Central memory CD4-positive, alpha-beta T cell (primary cell): ENCODE measurements at places on chromosomes 2 and 18.
A peak's percentile ranks its signal among the peaks of the same experiment; 100 is the strongest.

- no peak for DNase-seq
Observed at GRCh38 chr2:45942237-45942738, 290.8 kb downstream of the PRKCE start.

DNA sequence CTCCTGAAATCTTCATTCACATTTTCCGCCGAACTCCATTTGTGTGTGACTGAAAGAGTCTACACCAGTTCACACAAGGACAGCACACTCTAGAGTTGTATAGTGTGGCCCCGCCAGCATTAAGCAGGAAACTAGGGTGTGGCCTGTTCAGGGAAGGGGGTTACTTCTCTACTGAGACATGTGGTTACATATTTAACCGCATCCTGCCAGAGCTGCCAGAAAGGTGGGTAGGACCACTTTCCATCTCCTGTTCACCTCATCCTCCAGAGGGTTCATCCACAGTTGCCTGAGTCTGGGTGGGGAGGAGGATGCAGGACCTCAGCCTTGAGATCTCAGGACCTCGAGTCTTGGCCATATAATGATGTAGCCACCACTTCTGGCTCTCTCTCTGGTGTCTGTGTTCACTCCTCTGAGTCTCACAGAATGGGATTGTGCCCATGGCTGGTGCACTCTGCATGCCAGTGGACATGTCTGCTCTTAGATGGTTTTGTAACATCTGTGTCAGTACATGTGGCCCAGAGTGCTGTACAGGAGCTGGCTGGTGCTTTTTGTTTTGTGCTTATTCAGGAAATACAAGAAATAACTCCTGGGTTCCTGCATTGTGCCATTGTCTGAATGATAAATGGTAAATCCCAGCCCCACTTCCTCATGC is 7.7 kb upstream of the SP140L start:
- DNase-seq = peak; percentile 91

DNA sequence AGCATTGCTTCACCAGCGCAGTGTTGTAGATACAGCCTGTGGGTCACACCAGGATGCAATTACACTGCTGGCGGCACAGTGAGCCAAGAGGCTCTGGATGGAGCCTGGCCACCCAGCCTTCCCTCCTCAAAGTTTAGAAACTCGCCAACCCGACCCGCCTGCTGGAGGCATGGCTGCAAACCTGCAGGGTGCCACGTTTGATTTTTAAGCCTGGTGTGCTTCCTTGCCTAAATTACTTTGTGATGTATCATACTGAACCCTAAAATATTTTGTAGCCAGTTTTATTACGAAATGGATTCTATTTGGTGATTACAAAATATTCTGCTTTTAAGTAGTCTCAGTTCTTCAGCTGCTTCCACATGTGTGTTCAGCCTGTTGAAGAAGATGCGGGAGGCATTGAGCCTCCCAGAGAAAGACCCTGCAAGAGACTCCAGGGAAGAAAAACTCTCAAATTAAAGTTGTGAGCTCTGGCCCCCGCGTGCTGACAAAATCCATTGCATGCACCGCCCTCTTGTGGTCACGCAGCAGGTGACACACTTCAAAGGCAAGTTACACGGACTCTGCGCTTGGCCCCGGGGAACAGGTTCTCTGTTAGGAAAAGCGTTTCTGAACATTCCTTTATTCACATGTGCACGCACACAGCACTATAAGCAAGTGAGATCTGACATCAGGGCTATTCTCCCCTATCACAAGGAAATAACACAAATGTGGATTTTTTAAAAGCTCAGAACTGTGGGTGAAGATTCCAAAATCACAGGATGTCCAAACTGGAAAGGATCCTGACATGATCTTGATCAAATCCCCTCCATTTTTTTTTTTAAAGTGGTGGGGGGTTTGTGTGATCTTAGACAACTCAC is 63.0 kb upstream of the TWIST2 start:
- peak; percentile 15 for DNase-seq

DNA sequence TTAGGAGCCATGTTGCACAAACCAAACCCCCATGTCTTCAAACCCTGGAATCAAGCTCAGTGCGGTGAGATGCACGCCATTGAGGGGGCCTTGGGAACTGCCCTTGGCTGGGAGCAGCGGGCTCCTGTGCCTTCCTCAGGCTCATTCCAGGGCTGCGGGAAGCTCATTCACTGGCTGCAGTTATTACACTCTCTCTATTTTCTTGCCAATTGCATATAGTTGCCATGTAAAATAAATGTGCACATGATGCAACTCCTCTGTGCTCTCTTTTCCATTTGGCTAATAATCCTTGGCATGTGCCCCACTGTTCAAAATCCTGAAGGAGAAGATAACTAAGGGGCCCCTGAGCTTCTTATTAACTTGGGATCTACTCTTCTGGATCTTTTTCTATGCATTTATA is 74.7 kb downstream of the KCTD1 start:
- no peak for DNase-seq

GRCh38 chr18:58618822-58619595 is 9.9 kb downstream of the ALPK2 start:
- no peak for DNase-seq

GRCh38 chr2:182426082-182426917 is 536 bp downstream of the PDE1A start:
- DNase-seq = no peak

DNA sequence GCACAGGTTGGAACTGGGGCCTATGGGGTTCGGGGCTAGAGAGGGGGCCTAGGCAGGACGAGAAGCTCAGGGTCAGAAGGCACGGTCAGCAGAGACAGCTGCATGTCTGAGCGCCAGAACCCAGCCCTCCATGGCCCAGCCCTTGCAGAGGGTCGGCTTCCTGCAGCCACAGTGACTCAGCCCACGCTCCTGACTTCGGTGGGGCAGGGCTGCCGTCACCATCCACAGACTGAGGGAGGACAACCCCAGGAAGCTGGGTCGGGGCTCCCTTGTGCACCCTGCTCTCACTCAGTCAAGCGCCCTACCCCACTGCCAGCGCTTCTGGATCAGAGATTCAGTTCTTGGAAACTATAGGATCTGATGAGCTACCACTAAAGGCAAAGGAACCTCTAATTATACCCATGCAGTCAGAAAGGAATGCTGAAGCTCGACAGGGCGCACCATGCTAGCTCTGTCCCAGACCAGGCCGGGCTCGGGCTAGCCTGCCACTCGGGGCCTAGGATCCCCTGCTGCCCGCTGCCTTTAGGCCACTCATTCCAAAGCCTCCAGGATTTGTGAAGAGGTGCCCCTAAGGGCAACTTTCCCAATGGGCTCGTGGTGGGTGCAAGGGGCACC is 3.0 kb downstream of the ACTR1B start:
- no peak for DNase-seq

DNA sequence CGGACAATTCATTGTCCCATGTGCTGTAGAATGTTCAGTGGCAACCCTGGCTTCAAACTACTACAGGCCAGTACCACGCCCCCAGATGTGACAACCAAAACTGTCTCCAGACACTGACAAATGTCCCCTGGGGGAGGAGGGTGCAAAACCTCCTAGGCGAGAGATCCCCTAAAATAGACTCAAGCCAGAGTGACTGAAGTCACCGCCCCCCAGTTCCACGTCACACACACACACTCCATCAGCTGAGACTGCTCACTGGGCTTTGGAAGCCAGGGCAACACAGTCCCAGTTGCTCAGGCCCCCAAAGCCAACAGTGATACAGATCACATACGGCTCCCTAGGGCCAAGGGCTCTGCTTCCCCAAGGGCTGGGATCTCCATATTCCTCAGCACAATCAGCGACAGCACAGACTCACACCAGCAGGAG is 19.1 kb downstream of the HDAC4 start:
- DNase-seq = no peak

DNA sequence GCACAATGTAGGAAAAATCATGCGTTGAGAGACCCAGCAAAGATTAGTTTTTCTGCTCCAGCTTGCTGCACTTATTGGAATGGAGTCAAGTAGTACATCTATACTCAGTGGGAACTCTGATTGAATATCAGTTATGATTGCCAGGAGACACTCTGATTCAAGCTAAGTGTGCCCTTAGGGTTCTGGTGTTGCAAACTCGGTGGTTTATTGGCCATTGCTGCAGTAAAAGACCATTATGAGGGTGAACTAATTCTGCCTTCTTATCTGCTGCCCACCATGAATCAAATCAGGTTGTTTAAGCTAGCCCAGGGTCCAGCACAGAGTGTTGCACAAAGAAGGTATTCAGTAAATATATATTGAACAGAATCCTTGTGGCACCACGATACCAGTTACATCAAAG is 74.8 kb upstream of the GLS start:
- no peak for DNase-seq

DNA sequence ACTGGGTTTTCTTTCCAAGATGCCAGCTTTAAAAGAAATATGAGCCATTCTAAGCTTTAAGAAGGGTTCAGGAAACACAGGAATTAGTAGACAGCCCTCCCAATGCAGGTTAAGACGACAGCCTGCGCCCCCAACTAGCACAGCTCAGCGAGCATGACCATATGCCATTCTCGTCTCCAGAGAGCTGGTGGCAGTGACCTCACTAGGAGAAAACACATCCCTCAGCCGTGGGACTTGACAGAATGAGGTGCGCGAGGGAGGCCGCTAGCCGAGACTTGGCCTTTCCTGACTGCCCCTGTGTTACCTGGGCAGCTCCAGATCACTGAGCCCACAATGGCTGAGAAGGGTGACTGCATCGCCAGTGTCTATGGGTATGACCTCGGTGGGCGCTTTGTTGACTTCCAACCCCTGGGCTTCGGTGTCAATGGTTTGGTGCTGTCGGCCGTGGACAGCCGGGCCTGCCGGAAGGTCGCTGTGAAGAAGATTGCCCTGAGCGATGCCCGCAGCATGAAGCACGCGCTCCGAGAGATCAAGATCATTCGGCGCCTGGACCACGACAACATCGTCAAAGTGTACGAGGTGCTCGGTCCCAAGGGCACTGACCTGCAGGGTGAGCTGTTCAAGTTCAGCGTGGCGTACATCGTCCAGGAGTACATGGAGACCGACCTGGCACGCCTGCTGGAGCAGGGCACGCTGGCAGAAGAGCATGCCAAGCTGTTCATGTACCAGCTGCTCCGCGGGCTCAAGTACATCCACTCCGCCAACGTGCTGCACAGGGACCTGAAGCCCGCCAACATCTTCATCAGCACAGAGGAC is 103.9 kb downstream of the MAPK4 start:
- no peak for DNase-seq

DNA sequence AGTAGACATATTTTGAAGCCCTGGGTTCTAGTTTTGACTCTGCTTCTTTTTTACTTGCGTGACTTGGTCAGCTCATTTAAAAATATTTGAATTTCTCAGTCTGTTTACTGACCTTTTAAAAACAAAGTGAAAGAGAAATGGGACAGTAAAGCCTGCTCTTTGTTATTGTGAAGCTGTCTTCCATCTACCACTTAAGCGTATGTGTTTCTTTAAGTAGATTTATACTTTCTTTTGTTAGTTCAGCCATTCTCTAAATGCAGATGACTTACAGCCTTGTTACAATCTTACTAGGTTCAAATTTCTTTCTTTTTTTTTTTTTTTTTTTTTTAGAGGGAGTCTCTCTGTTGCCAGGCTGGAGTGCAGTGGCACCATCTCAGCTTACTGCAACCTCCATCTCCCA is 79.5 kb downstream of the UBR3 start:
- no peak for DNase-seq

GRCh38 chr2:46445556-46445955 is 33.8 kb upstream of the TMEM247 start:
- DNase-seq = no peak

DNA sequence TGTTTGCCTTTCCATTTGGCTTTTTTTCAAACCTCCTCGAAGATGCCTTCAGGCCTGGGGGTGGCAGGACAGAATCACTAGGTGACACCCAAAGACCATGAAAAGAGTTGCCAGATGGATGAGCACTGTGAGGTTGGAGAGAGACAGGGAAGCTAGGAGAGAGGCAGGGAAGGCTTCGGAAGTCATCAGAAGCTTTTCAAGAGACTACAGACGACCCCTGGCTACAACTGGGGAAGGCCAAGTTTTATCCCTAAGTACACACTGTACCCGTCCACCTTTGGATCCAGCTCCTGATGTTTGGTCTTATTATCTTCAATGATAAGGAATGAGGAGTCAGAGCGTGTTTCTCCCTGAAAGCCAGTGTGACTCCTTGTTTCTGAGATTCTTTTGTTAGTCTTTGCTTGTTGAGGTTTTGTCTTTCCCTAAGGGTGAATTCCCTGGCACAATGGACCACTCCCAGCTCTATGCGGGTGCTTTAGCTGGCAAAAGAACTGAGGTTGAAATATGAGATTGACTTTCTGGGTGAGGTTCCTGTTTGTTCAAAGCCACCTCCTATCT is 33.4 kb upstream of the SLC9A2 start:
- DNase-seq = no peak

- DNase-seq = no peak
Observed at GRCh38 chr2:150612957-150613710, 125.7 kb upstream of the RND3 start.

GRCh38 chr2:31246184-31246852 is 12.4 kb downstream of the EHD3 start:
- no peak for DNase-seq

DNA sequence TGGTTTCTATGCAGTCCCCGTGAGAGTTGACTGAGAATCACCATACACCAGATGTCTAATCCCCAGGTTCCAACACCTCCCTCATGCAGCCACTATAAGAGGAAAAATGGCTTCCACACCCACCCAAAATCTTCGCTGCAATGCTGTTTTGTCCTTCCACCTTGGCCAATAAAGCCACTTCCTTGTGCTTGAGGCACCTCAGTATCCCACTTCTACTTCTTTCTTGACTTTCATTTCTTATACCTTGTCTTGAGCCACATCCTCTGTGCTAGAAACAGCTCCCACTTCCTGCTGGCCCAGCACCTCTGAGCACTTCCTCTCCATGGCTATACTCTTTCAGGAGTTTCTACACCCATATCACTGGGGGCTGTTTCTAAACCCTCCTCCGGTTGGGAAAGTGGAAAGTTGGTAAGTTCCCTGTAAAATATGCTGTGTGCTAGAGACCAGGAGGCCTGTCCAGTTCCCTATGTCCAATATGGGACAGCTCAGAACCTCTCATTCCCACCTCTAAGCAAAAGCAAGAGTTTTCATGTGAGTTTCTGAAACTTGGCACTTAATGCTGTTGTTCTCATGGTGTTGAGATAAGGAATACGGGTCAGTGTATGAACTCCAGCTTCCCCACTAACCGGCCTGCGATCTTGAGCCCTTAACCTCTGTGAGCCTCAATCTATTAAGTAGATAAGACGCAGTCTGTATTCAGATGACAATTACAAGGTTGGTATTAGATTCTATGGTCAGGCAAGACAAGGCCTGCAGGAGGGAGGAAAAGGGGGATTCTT is 209.1 kb upstream of the ID2 start:
- peak; percentile 15 for DNase-seq

GRCh38 chr2:8231902-8232301 is 450.0 kb upstream of the ID2 start:
- DNase-seq = no peak

GRCh38 chr2:102892698-102893310 is 131.0 kb downstream of the TMEM182 start:
- DNase-seq = no peak
